Activated naive CD8-positive, alpha-beta T cell treated with anti-CD3 and anti-CD28 coated beads for 36 hours (primary cell): ENCODE measurements at places on chromosomes 4 and X. TPM values are rescaled to one million over a fixed set of nuclear protein-coding genes. Genes with fewer than 3 reads are reported as not detected.

GRCh38 chr4:155392481-155393184 is 15.9 kb upstream of the MAP9 start:
- DNase-seq: no peak

- DNase-seq: no peak
These were observed 56.4 kb upstream of the TMEM150C start for GRCh38 chr4:82618103-82618720.

Gene TLR3
- total RNA-seq: not detected

Gene PAK3
- not detected for total RNA-seq

GRCh38 chrX:31245714-31246113 is 173.9 kb upstream of the FTHL17 start:
- DNase-seq: no peak

GRCh38 chr4:19130866-19131265 is 1109.3 kb upstream of the LCORL start:
- no peak for DNase-seq

DNA sequence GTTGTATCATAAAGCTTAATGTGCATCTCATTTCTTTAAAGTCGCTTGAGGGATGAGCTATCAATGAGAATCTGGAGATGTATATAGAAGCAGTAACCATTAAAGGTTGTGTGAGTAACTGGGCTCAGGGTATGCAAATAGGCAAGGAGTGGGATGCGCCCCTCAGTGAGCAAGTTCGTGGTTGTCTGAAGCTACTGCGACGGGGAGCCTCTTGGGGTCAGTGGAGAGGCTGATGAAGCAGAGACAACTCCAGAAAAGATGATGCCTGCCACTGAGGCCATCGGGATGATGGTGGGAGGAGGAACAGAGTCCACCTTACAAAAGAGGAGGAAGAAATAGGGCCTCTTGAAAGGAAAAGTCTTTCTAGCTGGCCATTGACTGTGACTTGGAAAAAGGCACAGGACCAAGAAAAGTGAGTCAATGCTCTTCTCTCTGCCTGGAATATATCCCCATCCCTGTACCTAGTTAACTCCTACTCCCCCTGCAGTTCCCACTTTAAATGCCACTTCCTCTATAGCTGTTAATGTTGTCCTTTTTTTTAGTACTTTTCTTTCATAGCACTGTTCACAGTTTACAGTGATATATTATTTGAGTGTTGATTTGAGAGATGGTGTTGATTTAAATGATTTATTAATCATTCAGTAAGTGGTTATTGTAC is 51.4 kb upstream of the LSM6 start:
- DNase-seq: no peak

GRCh38 chrX:41542536-41542935 is 95.4 kb downstream of the NYX start:
- DNase-seq: no peak

Gene UGT2B17
- total RNA-seq: not detected

Gene SPANXN4
- total RNA-seq: not detected

Gene CHRDL1
- not detected for total RNA-seq

DNA sequence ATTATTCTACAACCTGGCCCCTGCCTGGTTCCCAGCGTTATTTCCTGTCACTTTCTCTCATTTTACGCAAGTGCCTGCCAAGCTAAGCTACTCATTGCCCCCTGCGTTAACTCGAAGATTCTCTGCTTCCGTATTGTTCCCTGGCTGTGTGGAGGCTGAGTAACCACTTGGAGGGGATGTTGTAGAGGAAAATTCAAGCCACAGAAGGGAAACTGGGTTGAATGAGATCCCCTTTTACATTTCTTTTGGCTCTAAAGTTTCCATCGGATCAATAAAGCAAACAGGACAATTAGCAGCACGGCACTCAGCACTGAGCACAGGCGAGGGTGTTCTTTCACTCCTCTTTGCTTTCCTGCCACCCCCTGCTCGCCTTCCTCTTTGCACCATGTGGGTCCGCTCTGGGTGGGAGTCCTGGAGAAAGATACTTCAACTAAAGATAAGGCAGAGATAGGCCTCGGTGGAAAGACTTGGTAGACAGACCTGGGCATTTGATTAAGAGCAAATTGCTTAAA is 4.2 kb upstream of the TMSB4X start:
- peak; percentile 48 for DNase-seq

- no peak for DNase-seq
These were observed 45.2 kb upstream of the TRIM2 start for GRCh38 chr4:153159016-153159415.

DNA sequence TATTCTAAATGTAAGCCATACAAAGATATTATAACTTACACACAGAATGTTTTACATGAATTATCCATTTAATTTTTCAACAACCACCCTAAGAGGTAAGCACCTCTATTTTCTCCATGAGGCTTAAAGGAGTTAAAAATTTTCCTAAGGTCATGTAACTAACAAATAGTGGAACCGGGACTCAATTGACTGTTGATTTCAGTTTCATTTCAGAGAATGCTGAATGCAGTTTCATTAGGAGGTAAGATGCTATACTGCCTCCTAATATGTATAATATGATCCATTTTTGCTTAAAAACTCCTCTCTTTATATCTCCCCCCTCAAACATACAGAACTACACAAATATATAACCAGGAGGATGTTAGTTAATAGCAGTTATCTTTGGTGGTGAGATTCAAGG is 29.1 kb downstream of the PHKA1 start:
- no peak for DNase-seq

Gene NSG1
- 3.8 TPM for total RNA-seq

DNA sequence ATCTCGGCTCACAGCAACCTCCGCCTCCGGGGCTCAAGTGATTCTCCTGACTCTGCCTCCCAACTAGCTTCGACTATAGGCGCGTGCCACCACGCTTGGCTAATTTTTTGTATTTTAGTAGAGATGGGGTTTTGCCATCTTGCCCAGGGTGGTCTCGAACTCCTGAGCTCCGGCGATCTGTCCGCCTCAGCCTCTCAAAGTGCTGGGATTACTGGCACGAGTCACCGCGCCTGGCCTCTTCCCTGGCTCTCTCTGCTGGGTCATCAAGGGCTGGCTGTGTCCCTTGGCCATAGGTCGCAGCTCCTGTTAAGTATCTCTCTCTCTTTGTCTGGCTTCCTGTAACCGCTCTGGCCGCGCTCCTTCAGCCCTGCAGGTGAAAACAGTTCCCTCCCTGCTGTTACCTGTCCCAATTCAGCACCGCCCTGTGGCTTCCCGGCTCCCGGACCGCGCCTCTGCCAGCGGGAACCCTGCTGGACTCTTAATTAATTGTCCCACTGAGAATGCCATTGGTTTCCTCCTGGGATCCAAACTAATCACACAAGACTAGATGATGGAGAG is 1.3 kb upstream of the RGS12 start:
- DNase-seq: no peak

- DNase-seq: no peak
These were observed 858.4 kb downstream of the ADGRL3 start for GRCh38 chr4:62058571-62058970.

- DNase-seq: no peak
These were observed 1.5 kb downstream of the STARD8 start for GRCh38 chrX:68648960-68649359.

- no peak for DNase-seq
These were observed 85.0 kb upstream of the SORBS2 start for GRCh38 chr4:185896817-185897488.

GRCh38 chr4:61805227-61805626 is 605.1 kb downstream of the ADGRL3 start:
- no peak for DNase-seq

DNA sequence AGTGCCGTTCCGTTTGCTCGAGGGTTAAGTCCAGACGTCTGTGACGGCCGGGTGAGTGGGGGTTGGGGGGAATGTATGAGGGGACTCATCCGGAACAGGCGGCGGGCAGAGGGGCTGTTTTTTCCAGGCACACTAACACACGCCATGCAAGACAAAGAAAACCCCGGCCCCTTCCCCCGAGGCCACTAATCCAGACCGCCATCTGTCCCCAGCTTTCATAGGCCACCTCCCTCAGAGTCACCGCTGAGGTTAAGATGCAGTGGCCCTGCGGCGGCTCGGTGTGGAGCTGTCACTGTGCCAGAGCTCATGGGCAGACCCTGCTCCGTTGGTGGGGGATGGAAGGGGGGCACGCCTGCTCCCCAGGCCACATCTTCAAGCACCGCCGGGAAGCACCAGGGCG is 34.1 kb downstream of the SORCS2 start:
- DNase-seq: no peak

Gene UGT2B11
- total RNA-seq: not detected

DNA sequence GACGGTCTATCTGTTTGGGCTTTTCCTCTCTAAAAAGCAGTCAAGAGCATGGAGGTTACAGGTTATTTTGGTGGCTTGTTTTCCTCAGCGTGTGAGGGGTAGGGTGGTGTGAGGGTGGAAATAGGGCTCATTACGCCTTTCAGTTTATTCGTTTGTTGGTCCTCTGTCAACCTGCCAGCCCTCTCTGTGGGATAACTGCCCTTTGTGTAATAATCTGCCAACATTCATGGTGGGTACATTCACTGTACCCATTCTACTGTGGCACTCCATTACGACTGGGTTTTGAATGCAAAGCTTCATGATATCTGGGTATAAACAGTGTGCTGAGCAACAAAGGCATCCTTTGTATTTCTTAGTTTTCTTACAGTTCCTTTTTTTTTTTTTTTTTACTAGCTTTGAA is 136.4 kb downstream of the ADGRL3 start:
- no peak for DNase-seq

Gene ARMCX6
- total RNA-seq: 49.0 TPM

DNA sequence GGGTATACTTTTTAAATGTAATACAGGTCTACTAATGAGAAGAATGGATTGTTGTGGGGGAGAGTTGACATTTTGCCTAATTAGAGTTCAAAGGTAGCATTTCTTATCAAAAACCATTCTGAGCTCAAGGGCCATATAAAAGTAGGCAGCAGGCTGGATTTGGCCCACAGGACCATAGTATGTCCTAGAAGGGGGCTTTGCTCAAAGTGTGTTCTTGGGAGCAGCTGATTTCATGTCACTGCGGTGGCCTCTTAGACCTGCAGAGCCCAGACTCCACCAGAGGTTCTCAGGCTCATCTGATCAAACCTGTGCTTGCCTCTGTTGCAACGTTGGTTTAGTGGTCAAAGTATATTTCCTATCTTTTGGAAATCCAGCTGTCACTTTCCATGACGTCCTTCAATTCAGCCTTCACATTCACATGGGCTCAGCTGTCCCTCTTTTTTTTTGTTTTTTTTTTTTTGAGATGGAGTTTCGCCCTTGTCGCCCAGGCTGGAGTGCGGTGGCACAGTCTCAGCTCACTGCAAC is 34.6 kb upstream of the TENM3 start:
- DNase-seq: no peak

DNA sequence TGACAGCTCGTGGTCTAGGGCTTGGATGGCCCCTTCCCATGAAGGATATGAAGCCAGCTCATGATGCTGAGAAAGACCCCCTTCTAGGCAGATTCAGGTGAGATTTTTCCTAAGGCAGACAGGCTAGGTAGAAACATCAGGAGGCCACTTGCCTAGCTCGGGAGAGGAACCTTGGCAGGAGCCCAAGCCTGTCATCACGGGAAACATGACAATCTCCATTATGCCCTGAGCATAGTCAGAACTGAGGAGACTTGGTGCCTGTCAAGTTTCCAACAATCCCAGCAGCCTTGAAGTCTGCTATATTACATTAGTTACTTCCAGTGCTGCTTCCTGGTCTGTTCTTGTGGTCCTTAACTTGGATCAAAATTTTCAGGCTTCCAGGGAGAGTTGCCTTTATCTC is 18.7 kb upstream of the WDR1 start:
- DNase-seq: no peak

Gene ART3
- 0.60 TPM for total RNA-seq

Gene CPE
- total RNA-seq: not detected

Gene ASB9
- total RNA-seq: 0.54 TPM

DNA sequence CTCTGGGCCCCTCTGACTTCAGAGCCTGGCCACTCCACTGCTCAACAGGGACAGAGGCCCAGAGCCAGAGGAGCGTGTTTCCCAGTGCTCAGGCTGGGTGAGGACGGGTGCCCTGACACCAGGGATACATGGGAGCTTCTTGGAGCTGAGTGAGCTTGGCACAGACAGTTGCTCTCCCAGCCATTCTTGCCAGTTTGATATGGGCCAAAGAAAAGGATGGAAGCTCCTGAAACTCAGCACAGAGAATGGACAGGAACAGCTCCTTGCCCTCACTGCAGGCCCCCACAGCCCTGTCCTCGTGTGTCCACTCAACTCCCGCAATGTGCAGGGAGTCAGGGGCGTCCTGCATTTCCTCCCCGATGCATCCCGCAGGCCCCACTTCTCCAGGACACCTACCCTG is 38.8 kb downstream of the NSG1 start:
- no peak for DNase-seq

DNA sequence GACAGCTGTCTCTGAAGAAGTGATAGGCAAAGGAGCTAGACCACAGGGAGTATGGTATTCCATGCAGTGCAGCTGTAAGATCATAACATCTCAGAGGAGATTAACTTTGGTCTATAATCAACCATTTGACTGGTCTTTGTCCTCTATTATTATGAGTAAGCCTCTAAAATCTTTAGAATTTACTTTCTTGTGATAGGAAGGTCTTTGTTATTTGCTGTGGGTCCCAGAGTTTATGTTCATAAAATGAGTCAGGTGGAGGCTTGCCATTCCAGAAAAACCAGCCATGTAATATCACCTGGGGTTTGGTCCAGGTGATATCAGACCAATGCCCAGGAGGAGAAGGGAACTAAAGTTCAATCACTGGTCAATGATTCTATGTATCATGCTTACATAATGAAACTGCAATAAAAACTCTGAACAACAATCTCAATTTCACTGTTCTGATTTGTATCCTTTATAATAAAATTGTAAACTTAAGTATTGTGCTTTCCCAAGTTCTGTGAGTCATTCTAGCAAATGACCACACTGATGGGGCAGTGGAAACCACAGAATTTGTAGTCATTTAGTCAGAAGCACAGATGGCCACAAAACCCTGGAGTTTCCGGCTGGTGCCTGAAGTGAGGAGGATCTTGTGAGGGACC is 239.6 kb upstream of the TRAM1L1 start:
- no peak for DNase-seq

DNA sequence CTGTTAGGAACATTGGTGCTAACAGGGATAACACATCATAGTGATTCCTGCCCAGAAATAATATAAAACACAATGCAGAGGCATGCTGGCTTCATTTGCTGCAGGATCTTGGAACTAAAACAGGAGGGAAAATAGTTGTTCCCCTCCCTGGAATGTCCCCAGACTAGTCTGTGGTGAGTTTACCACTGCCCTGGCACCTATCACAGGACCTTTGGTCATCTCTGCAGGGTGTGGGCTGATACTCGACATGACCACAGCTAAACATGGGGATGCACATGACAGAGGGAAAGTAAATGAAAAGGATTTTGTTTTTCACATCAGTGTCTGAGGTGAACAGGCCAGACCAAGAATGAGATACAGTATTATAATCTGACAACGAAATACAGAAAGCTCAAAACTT is 160.2 kb upstream of the DKK2 start:
- DNase-seq: no peak
